ENCODE measurements at places on chromosomes 1 and 21. TPM values are rescaled to one million over a fixed set of nuclear protein-coding genes. Genes with fewer than 3 reads are reported as not detected.

DNA sequence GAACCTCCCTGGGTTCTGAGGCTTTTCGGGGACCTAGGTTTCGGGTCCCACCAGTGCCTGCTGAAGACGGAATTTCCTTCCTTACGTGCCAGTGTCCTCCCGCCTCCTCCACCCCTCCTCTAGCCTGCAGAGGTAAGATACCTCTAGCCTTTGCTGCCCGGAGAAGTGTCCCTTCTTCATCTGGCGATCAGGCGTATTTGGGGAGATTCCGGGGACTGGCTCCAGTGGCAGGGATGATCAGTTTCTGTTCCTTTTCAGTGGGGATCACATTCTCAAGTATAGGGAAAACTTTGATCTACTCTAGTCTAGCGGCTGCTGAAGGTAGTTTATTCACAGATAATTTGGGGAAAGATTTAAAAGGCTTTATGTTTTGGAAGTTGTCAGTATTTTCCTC lies 674 bp downstream of the CEP350 start:
- peak; percentile 66 for DNase-seq
- H3K4me1 ChIP-seq = no peaks in the 10 kb centered on the region

The SEMA4A gene
- total RNA-seq = 11.8 TPM

- peaks cover 82% of the 10 kb centered on the region for H3K27me3 ChIP-seq
- no peaks in the 10 kb centered on the region for H3K4me1 ChIP-seq
- no peaks in the 10 kb centered on the region for H3K36me3 ChIP-seq
Measured at GRCh38 chr1:92481599-92481925, 5.2 kb downstream of the GFI1 start.

DNA sequence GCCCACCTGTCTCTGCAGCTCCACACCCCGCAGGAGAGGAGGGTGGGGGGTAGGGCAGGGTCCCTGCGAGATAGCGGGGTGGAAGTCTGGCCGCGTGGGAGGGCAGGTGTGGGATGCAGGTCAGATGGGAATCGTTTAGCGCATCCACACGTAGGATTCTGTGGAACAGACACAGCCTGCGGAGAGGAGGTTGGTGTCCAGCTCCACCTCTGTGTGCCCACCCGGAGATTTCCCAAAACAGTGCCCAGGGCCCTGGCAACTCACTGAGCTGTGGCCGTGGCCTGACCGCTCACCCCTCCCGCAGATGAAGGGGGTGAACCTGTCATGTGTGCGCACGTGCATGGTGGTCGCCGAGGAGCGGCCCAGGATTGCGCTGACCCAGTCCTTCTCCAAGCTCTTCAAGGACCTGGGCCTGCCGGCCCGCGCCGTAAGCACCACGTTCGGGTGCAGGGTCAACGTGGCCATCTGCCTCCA lies 46.9 kb downstream of the S100B start:
- no peak overlapping the region for H3K27ac ChIP-seq

The EPHA10 gene
- 0.42 TPM for total RNA-seq

- H3K36me3 ChIP-seq = peaks cover 6% of the 10 kb centered on the region
- H3K27me3 ChIP-seq = no peaks in the 10 kb centered on the region
- H3K4me3 ChIP-seq = no peak overlapping the region
- H3K27ac ChIP-seq = no peak overlapping the region
- H3K4me1 ChIP-seq = no peaks in the 10 kb centered on the region
Measured at GRCh38 chr1:180000575-180000974, 46.0 kb downstream of the CEP350 start.

DNA sequence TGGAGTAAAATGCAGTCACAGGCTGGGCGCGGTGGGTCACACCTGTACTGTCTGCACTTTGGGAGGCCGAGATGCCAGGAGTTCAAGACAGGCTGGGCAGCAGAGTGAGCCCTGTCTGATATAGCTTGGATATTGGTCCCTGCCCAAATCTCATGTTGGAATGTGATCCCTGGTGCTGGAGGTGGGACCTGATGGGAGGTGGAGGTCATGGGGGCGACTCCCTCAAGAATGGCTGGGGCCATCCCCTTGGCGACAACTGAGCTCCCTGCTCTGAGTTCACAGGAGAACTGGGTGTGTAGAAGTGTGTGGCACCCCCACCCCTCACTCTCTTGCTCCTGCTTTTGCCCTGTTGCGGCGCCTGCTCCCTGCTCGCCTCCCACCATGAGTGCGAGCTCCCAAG lies 11.5 kb upstream of the PDXK start:
- no peak overlapping the region for H3K27ac ChIP-seq
- DNase-seq = no peak
- H3K4me1 ChIP-seq = peaks cover 2% of the 10 kb centered on the region
- no peaks in the 10 kb centered on the region for H3K27me3 ChIP-seq
- H3K4me3 ChIP-seq = no peak overlapping the region

The CDC42 gene
- 197 TPM for total RNA-seq

- no peak overlapping the region for H3K27ac ChIP-seq
- DNase-seq = no peak
- no peaks in the 10 kb centered on the region for H3K27me3 ChIP-seq
- H3K4me1 ChIP-seq = no peaks in the 10 kb centered on the region
- no peaks in the 10 kb centered on the region for H3K36me3 ChIP-seq
Measured at GRCh38 chr1:52334906-52335528, 31.0 kb downstream of the CC2D1B start.

All from H9 (cell line).